Heart right ventricle (tissue), 16 donors: ENCODE measurements at places on chromosomes 4 and X. TPM values are rescaled to one million over a fixed set of nuclear protein-coding genes. Genes with fewer than 3 reads are reported as not detected.
A peak's percentile ranks its signal among the peaks of the same experiment; 100 is the strongest.

GRCh38 chr4:153759407-153760316, at the start of gene RNF175:
TSS of gene RNF175 (minus strand) at chr4:153760024. CDS start at chr4:153759862, 162 bp downstream.
- H3K36me3 ChIP-seq = no peaks in the 10 kb centered on the region
- no peaks in the 10 kb centered on the region for H3K4me1 ChIP-seq
- H3K4me3 ChIP-seq = peak within 1 kb of the TSS; percentile 53
- no peak within 1 kb of the TSS for H3K27ac ChIP-seq

DNA sequence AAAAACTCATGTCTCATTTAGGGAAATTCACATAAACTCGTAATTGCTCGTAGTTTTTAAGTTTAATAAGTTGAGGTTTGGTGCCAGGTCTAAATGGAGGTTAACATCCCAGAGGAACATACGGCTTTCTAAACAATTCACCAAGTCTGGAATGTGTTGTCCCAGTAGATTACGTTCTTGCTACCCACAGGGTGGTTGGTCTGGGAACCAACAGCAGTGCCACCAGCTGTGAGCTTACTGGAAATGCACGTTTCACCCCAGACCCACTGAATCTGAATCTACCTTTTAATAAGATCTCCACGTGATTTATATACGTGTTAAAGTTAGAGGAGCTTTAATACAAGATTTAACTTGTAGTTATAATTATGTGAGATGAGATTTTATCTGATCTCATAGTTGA, 134.3 kb downstream of the BMPR1B start:
- H3K4me1 ChIP-seq = no peaks in the 10 kb centered on the region
- no peak overlapping the region for H3K4me3 ChIP-seq
- no peaks in the 10 kb centered on the region for H3K36me3 ChIP-seq
- DNase-seq = no peak
- H3K27ac ChIP-seq = no peak overlapping the region

DNA sequence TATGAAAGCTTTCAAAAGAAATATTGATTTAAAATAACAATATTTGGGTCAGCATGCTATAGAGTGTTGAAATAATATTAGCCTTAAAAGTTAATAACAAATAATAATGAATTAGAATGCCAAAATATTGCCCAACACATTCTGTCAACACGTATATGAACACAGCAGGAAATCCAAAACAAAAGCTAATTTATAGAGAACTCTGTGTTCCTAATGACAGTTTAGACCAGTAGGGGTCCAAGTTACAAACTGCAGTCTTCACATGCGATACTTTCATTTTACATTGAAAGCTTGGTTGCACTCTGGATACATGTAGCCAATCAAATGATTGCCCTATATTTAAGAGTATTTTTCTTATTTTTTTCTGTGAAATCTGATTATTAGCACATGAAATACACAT, 274.4 kb downstream of the DCTD start:
- H3K27ac ChIP-seq = no peak overlapping the region
- H3K4me3 ChIP-seq = no peak overlapping the region
- H3K27me3 ChIP-seq = no peaks in the 10 kb centered on the region
- no peak for DNase-seq
- peaks cover 16% of the 10 kb centered on the region for H3K4me1 ChIP-seq

DNA sequence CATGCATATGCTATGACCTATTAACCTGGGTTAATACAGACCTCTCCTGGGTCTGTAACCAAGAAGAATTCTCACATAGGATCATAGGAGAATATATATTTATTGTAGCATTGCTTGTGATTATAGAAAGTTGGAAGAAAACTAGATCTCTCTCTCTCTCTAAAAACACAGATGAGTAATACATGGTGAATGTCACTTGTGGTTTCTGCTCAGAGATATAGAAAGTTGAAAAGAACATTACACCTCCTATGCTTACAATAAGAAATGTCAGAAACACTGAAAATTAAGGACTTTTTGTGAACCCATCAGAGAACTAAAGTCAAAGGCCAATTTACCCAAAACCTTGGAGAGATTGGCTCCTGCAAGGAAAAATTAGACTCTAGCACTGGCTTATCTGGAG, 1389.5 kb downstream of the FAM133A start:
- no peaks in the 10 kb centered on the region for H3K4me1 ChIP-seq
- H3K36me3 ChIP-seq = no peaks in the 10 kb centered on the region
- no peak for DNase-seq
- H3K27ac ChIP-seq = no peak overlapping the region
- H3K27me3 ChIP-seq = no peaks in the 10 kb centered on the region

DNA sequence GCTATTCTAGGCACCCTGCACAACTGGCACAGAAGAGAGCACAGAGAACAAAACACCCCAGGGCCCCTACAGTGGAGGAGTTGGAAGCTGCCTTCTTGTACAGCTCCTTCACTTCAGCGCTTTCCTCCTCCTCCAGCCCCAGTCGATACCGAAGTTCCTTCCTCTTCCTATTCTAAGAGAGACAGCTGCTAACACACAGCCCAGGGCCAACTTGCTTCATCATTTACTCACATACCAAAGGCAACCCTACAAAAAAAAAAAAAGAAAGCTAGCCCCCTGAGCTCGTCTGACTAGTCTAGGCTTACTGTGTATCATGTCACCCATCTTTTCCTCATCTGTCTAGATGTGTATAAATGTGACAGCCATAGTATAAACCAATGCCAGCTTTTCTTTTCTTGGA, 64.5 kb downstream of the MID1 start:
- no peak overlapping the region for H3K4me3 ChIP-seq
- H3K27me3 ChIP-seq = no peaks in the 10 kb centered on the region
- peak overlapping the region; percentile 72 for H3K27ac ChIP-seq
- DNase-seq = no peak

DNA sequence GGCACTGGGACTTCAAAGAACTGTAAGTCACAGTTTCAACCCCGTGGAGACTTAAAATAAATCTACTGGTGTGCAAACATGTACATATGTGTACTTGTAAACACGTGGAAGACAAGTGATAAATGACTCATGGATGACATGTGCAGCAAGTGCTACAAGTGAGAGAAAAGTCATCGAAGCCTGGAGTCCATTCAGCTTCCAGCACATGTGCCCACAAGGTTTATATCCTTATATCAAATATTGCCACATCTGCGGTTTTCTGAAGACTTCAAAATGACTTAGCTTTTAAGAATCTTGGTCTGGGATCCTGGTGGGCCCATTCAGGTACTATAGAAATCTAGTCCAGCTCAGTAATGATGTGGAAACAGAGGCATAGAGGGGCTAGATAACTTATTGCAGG, 33.0 kb upstream of the TTC29 start:
- DNase-seq = no peak
- H3K27me3 ChIP-seq = peaks cover 2% of the 10 kb centered on the region
- H3K36me3 ChIP-seq = no peaks in the 10 kb centered on the region
- H3K4me3 ChIP-seq = no peak overlapping the region
- H3K4me1 ChIP-seq = no peaks in the 10 kb centered on the region

DNA sequence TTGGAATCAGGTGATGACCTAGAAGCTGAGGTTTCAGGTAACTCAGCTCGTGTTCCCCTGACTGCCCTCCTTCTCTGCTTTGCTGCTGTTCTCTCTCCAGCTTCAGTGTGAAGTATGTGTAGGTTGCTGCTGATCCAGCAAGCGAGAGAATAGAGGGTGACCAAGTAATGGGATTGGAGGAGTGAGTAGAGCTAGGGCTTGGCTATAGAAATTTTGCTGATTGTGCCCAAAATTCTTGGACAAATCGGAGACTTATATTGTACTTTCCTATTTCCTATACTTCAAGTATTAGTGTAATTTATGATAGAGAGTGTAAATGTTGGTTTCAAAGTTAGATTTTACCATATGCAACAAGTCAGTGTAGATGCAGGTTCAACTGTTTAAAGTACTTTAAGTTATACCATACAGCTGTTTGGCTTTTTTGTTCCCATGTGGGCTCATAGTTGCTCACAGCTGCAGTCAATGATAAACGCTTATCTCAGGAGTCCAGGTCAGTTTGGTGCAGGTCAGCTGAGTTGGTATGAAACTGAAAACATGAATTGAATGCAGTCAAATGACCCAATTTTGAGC, 48.0 kb downstream of the RAPGEF2 start:
- H3K4me3 ChIP-seq = no peak overlapping the region
- peaks cover 88% of the 10 kb centered on the region for H3K4me1 ChIP-seq
- H3K27me3 ChIP-seq = no peaks in the 10 kb centered on the region
- H3K27ac ChIP-seq = no peak overlapping the region
- H3K36me3 ChIP-seq = no peaks in the 10 kb centered on the region

GRCh38 chr4:22339491-22339890, 176.4 kb downstream of the ADGRA3 start:
- no peaks in the 10 kb centered on the region for H3K27me3 ChIP-seq
- no peak for DNase-seq
- no peak overlapping the region for H3K27ac ChIP-seq
- no peaks in the 10 kb centered on the region for H3K4me1 ChIP-seq

DNA sequence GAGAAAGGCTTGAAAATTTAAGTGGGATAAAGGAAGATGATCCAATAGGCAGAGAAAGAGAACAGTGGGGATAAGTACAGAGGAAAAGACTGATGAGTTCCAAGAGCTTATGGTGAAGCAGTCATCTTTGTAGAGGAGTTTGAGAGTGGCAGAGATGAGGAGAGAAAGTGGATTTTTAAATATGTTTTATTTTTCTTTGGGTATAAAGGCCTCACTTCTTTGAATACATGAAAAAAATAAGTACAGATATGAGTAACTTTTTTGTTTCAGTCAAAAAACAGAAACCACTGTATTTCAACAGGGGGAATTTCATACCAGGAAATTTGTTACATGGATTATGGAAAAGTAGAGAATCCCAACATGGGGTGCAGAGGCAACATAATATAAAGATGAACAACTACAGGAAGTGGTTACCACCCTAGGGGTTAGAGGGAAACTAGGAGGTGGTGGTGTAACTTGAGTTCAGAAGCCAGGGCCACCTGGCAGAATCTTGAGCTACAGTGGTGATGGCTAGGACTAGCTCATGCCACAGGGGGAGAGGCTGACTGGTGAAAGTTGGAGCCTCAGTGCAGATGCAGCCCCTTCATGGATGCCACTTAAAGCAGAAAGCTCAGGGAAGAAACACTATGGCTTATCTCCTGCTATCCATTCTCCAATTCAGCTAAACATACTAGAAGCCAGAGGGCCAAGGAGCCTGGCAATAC, 3.4 kb upstream of the CYBB start:
- H3K4me1 ChIP-seq = peaks cover 15% of the 10 kb centered on the region
- no peak overlapping the region for H3K4me3 ChIP-seq
- no peaks in the 10 kb centered on the region for H3K27me3 ChIP-seq
- H3K36me3 ChIP-seq = no peaks in the 10 kb centered on the region

GRCh38 chr4:43990963-43991362, 457.6 kb downstream of the KCTD8 start:
- no peak for DNase-seq
- no peaks in the 10 kb centered on the region for H3K36me3 ChIP-seq
- H3K27me3 ChIP-seq = no peaks in the 10 kb centered on the region
- no peak overlapping the region for H3K27ac ChIP-seq
- H3K4me1 ChIP-seq = no peaks in the 10 kb centered on the region

GRCh38 chr4:180156684-180157083, 2086.5 kb upstream of the TENM3 start:
- no peaks in the 10 kb centered on the region for H3K4me1 ChIP-seq
- H3K27ac ChIP-seq = no peak overlapping the region
- no peaks in the 10 kb centered on the region for H3K27me3 ChIP-seq
- DNase-seq = no peak
- no peaks in the 10 kb centered on the region for H3K36me3 ChIP-seq
- H3K4me3 ChIP-seq = no peak overlapping the region

- no peak overlapping the region for H3K27ac ChIP-seq
- no peaks in the 10 kb centered on the region for H3K4me1 ChIP-seq
- H3K27me3 ChIP-seq = no peaks in the 10 kb centered on the region
- no peak for DNase-seq
These were observed 17.8 kb downstream of the ZDHHC9 start for GRCh38 chrX:129825746-129826505.

GRCh38 chr4:29277381-29277780, 1442.8 kb upstream of the PCDH7 start:
- H3K4me1 ChIP-seq = no peaks in the 10 kb centered on the region
- H3K36me3 ChIP-seq = no peaks in the 10 kb centered on the region

The CRMP1 gene
- total RNA-seq = 0.79 TPM

DNA sequence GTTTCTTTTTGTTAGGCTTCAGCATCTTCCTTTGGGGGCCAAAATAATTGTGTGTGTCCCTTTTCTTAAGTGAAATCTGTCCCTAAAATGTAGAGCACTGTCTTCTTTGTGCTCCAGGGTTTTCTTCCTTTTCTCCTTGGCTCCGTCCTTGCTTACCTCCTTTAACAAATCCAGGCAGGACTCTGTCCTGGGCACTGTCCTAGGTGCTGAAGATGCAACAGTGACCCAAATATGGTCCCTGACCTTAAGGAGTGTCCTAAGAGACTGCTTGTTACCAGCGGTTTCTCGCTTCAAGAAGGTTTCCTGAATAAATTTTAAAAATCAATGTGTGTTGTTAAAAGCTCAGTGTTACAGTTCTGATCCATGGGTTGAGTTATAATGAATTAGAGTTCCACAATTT, 471.8 kb downstream of the KCNIP4 start:
- H3K4me1 ChIP-seq = no peaks in the 10 kb centered on the region
- DNase-seq = no peak
- no peak overlapping the region for H3K4me3 ChIP-seq

DNA sequence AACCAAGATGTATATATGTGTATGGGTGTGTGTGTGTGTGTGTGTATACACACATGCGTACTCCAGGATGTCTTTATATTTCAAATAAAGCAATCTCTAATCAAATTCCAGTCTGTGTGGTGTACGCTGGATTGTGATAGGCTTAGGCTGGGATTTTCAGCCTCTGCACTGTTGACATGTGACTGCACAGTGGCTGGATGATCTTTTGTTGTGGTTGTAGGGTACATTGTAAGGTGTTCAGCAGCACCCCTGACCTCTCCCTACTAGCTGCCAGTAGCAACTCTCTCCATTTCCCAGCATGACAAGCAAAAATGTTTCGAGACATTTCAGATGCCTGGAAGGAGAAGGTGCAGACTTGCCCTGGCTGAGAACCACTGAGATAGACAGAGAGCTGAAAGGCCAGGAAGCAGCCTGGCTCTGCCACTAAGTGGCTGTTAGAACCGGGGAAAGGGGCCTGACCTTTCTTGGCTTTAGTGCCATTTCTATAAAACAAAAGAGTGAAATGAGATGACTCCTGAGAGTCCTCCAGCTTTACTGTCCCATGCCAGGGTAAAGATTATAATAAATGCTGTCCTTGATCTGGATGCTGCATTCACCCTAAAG, 10.5 kb downstream of the PGM2 start:
- H3K27ac ChIP-seq = peak overlapping the region; percentile 70
- DNase-seq = no peak
- peaks cover 97% of the 10 kb centered on the region for H3K36me3 ChIP-seq
- no peaks in the 10 kb centered on the region for H3K27me3 ChIP-seq
- no peaks in the 10 kb centered on the region for H3K4me1 ChIP-seq

DNA sequence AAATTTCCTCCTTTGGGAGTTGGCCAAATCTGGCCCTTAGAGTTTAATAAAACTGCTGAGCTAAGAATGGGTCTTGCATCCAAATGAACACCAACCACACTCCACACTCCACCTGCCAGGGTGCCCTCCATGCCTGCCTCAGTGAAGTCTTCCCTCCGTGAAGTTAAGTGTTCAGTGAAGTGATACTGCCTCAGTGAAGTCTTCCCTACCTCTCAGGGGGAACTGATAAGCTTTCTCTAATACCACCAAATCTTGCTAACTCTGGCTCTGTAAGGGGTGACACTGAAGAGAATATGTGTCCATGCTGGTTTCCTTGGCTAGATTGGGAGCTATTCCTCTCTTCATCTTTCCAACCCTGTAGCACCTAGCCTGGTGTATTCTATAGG, 27.9 kb downstream of the MED28 start:
- no peaks in the 10 kb centered on the region for H3K27me3 ChIP-seq
- no peak overlapping the region for H3K4me3 ChIP-seq
- H3K27ac ChIP-seq = no peak overlapping the region
- no peaks in the 10 kb centered on the region for H3K36me3 ChIP-seq
- no peaks in the 10 kb centered on the region for H3K4me1 ChIP-seq

GRCh38 chr4:56703378-56703777, 22.3 kb upstream of the HOPX start:
- DNase-seq = no peak
- H3K4me3 ChIP-seq = no peak overlapping the region
- no peaks in the 10 kb centered on the region for H3K27me3 ChIP-seq
- H3K36me3 ChIP-seq = no peaks in the 10 kb centered on the region
